Neuronal stem cell (in vitro differentiated cells): ENCODE measurements at places on chromosomes 3 and 15.
A peak's percentile ranks its signal among the peaks of the same experiment; 100 is the strongest.

GRCh38 chr3:149886957-149887356 lies 73.9 kb downstream of the RNF13 start:
- DNase-seq = no peak

DNA sequence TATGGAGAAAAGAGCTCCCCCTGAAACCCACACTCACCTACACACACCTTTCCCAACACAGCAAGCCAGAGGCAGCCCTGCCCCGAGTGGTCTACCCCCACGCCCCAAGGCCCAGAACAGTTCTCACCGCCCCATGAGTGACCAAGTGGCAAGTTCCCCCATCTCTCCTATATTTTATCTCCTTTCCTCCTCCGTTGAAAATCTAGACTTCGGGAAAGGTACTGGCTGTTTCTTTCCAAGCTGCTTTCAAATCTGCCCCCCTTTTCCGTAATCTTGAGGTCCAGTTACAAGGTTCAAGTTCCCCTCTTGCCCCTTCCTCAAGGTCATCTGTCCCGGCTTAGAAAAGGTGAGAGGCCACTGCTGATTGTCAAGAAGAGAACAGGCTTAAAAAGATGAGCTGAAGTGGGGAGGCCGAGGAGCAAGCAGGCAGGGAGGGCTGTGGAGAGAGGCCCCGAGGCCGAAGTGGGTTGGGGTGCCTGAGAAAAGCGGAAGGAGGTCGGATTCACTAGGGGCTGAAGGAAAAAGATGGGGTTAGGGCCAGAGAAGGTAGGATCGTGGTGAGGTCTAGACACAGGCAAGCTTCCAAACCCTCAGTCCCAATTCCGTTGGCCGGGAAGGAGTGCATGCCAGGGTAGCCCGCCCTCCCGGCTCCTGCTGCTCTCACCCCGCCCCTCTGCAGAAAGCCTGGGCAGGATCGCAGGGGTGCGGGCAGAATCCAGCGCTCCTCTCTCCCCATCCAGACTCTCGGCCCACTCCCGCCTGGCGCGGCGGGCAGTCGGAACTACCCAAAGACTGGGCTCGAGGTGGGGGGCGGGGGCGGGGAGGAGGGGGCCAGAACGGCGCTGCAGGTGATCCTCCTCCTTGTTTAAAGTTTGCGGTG lies 1.7 kb downstream of the SEMA5B start:
- peak; percentile 38 for DNase-seq

GRCh38 chr3:15512166-15512565 lies 9.3 kb downstream of the COLQ start:
- DNase-seq = no peak

DNA sequence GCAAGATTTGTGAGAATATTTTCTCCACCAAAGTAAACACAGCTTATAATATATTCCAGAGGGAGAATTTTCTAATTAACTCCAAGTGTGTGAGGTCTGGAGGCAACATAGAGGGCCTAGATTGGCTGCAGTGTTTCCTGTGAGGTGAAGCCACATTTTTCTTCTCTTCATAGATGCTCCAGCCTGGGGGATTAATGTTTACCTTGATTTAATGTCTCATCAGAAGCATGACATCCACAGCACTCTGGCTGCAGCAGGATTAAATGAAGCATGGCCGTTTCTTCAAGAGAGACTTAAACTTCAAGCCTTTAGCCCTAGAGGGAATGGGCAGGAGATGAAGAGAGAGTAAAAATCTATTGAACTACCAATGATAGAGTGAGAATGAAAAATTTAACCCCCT lies 137.9 kb upstream of the ZBTB20 start:
- DNase-seq = no peak

DNA sequence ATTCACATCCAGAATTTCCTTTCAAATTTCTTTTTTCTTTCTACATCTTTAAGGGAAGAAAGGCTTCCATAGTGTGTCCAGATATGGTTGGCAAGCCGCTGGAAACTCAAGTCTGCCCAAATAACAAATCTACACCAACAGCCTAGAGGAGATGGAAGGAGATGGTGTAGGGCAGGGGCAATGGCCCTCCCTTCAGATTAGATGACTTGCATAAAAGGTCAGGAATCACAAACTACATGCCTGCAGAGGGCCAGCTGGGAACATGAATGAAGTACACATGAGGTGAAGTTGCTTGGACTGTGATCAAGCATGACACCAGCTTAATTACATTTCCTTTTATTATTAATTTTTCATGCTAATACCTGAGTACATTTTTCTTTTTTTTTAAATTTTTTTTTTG lies 10.2 kb downstream of the SLC27A2 start:
- DNase-seq = no peak

- no peak for DNase-seq
Observed at GRCh38 chr15:55247311-55247710, 42.3 kb downstream of the RAB27A start.

DNA sequence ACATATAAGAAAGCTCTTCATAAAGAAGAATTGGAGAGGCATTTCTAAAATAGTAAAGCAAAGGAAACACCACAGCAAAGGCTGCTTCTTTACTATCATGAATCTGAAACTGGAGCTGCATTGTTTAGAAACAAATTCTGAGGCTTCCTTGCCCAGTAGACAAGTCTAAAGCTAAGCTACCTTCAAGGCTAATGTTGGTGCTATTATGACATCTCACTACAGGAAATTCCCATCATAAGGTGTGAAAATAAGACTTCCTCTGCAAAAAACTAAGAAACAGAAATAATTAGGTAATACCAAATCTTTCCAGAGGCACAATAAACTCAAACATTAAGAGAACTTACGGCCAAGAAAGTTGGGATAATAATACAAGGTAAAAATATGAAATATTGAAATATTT lies 89.9 kb upstream of the P3H2 start:
- DNase-seq = no peak

DNA sequence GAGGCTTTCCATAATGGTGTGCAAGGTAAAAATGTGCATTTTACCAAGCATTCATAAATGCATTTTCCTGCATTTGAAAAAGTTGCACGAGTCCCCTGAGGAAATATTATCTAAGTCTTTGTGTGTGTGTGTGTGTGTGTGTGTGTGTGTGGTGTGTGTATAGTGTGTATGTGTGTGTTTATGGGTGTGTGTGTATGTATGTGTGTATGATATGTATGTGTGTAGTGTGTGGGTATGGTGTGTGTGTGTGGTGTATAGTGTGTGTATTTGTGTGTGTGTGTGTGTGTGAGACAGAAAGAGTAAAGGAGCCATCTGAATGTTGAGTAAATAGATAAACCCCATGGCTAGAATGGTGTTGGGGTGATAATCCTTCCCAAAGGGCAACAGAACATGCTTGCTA lies 229.6 kb upstream of the TBC1D5 start:
- DNase-seq = no peak
